Vein endothelial cell (primary cell): ENCODE measurements at places on chromosomes 3 and 15. TPM values are rescaled to one million over a fixed set of nuclear protein-coding genes. Genes with fewer than 3 reads are reported as not detected.

The MUSTN1 gene
- 0.29 TPM in 1 of 2 replicates, not detected in the other for total RNA-seq

The SSUH2 gene
- total RNA-seq: 0.10 TPM in 1 of 2 replicates, not detected in the other

The LMOD3 gene
- total RNA-seq: not detected in 2 replicates

The KBTBD13 gene
- not detected in 2 replicates for total RNA-seq

The GMPPB gene
- total RNA-seq: 33.6 and 40.0 TPM in 2 replicates

The OXTR gene
- total RNA-seq: 0.29 and 0.65 TPM in 2 replicates

The GOLGA6A gene
- total RNA-seq: not detected in 2 replicates

The ADPRH gene
- total RNA-seq: 5.9 and 9.2 TPM in 2 replicates

The CSPG4 gene
- total RNA-seq: 0.19 and 0.33 TPM in 2 replicates

The ATP13A4 gene
- under 0.01 TPM in 2 replicates for total RNA-seq

The PPP2R3A gene
- 13.1 and 17.3 TPM in 2 replicates for total RNA-seq

The CEP19 gene
- total RNA-seq: 1.3 and 2.3 TPM in 2 replicates

The CHST13 gene
- total RNA-seq: not detected in 2 replicates

The TATDN2 gene
- total RNA-seq: 18.0 and 20.2 TPM in 2 replicates

The CACNA2D3 gene
- total RNA-seq: not detected in 2 replicates

The CMTM6 gene
- total RNA-seq: 96.4 and 106 TPM in 2 replicates

The MRPS25 gene
- 19.9 and 22.4 TPM in 2 replicates for total RNA-seq
